ENCODE measurements at places on chromosomes 3 and 15. TPM values are rescaled to one million over a fixed set of nuclear protein-coding genes. Genes with fewer than 3 reads are reported as not detected.

The SIAH2 gene
- total RNA-seq = 32.6 TPM

The IQCF6 gene
- not detected for total RNA-seq

The TCTA gene
- total RNA-seq = 17.4 TPM

The POTEB3 gene
- not detected for total RNA-seq

The SPINK8 gene
- total RNA-seq = not detected

The COL6A5 gene
- not detected for total RNA-seq

The CCDC80 gene
- 87.8 TPM for total RNA-seq

The SYNM gene
- total RNA-seq = 2.2 TPM

The TATDN2 gene
- 22.9 TPM for total RNA-seq

The MED12L gene
- 0.37 TPM for total RNA-seq

The SLC38A3 gene
- not detected for total RNA-seq

The ITIH3 gene
- total RNA-seq = not detected

The CFAP100 gene
- total RNA-seq = not detected

The C3orf49 gene
- total RNA-seq = not detected

Measured in subcutaneous preadipocyte (primary cell).